Activated T-cell treated with anti-CD3 and anti-CD28 coated beads for 48 hours (primary cell): ENCODE measurements at places on chromosomes 13 and 19.

DNA sequence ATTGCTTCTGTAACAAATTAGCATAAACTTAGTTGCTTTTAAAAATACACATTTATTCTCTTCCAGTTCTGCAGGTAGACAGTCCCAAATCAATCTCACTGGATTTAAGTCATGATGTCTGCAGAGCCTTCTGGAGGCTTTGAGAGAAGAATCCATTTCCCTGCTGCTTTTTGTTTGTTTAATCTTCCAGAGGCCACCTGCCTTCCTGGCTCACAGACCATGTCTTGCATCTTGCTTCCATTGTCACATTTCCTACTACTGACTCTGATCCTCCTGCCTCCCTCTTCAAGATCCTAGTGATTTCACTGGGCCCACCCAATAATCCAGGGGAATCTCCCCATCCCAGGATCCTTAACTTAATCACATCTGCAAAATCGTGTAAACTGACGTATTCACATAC is 473.3 kb downstream of the ITGBL1 start:
- no peak for DNase-seq

GRCh38 chr19:5593343-5594255 is 25.8 kb upstream of the TINCR start:
- no peak for DNase-seq

GRCh38 chr13:113445791-113446487 is 7.3 kb downstream of the ADPRHL1 start:
- DNase-seq = no peak

DNA sequence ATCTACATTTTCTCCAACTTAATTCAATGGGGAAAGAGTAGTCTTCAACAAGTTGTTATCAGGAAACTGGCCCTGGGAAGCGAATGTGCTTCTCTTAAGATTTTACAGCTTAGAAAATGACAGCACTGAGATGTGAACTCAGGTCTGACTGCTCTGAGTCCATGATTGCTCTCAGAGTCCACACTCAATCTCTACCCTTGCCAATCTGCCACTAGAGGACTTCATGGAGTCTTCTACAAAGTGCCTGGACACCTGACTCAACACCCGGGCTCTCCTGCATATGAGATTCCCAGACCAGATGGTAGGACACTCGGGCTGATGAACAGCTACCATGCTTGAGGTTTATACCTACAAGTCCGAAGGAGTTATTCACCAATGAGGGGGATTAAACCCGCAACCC is 74.8 kb downstream of the ABCC4 start:
- DNase-seq = no peak

- no peak for DNase-seq
Observed at GRCh38 chr19:9060564-9061340, 26.1 kb upstream of the OR1M1 start.

DNA sequence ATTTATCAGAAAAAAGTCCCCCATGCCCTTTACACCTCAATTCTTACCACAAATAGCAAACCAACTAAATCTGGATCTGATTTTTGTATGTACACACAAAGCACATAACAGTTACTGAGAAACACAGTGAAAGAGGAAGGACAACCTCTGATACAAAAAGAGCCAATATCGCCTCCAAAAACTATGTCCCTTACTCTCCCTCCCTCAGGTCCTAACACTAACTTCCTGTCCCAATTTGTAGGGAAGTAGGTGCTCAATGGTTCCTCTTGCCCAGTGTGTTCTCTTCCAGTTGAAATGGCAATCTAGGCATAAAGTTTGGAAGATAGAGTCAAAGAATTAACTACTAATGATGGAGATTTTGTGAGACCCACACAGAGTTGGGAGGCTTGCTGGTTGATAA is 15.8 kb upstream of the FPR3 start:
- DNase-seq = no peak

GRCh38 chr19:45577111-45577905 is 7.3 kb downstream of the OPA3 start:
- DNase-seq = no peak

DNA sequence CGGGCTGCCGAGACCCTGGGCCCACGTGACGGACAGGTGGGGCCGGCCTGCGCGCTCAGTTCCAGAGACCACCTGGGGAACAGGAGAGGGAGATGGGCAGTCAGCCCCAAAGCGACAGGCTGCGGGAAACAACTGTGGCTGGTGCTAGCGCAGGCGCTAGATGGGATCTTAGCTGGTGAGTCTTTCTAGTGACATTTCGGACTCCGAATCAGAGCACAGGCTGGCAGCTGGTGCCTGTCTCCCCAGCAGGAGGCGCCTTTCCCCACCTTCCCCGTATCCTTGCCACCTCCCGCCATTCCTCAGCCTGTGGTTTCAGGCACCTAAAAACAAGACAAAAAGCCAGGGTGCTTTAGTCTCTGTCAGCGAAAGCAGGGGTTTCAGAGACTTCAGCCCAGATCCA is 19.4 kb upstream of the RANBP3 start:
- no peak for DNase-seq

- no peak for DNase-seq
Observed at GRCh38 chr13:73428706-73429105, 369.9 kb downstream of the KLF5 start.

GRCh38 chr19:42254850-42255765 is at the start of gene ERF:
Gene ERF, minus strand, starts transcription at chr19:42255128. Its CDS starts 129 bp downstream, at chr19:42254999.
- DNase-seq = peak; percentile 93

GRCh38 chr13:37211487-37211886 is 106.0 kb upstream of the CSNK1A1L start:
- DNase-seq = no peak

DNA sequence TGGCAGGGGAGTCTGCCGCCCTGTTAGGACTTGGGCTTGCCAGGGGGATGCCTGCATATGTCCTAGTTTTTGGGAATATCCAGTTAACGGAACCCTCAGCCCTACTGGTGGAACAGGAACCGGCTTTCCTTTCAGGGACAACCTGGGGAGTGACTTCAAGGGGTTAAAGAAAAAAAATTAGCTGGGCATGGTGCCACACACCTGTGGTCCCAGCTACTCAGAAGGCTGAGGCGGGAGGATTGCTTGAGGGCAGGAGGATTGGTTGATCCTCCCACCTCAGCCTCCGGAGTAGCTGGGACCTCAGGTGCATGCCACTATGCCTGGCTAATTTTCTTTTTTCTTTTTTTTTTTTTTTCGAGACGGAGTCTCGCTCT is 22.5 kb downstream of the LDLR start:
- DNase-seq = no peak

- DNase-seq = no peak
Observed at GRCh38 chr13:25977216-25977615, 74.6 kb downstream of the SHISA2 start.
